ENCODE measurements at places on chromosomes 3 and 15.

- DNase-seq: no peak
Observed at GRCh38 chr15:99366013-99366412, 114.7 kb downstream of the LRRC28 start.

- no peak for DNase-seq
Observed at GRCh38 chr3:8555113-8555661, 53.6 kb downstream of the LMCD1 start.

- no peak for DNase-seq
Observed at GRCh38 chr3:99962703-99963102, 145.0 kb downstream of the CMSS1 start.

- no peak for DNase-seq
Observed at GRCh38 chr15:77461486-77461885, 40.8 kb downstream of the HMG20A start.

- no peak for DNase-seq
Observed at GRCh38 chr3:58661836-58662420, 4.6 kb downstream of the FAM3D start.

DNA sequence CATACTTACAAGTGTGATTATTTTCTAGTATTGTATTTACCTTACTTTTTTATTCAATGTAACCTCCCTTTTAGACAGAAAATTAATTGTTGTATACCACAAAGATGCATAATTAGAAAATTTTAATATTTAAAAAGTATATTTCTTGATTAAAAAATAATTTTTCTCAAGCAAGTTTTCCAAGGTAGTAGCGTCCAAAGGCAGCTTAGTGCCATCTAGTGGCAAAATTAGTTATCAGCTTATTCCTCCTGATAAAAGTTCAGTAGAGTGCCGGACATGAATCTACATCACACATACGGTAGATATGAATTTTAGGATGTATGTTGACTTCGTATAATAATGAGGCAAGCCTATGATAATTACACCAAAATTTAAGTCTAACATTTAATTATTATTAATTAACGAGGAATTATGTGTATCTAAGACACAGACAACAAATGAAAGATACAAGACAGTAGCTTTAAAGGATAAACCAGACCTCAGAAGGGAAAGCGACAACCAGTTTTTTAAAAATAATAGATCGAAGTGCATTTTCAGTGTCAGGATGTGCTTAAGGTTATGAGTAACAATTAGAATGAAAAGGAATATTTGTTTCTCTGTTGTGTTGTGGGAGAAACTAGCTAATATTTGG lies 405.9 kb downstream of the ROBO1 start:
- DNase-seq: no peak

DNA sequence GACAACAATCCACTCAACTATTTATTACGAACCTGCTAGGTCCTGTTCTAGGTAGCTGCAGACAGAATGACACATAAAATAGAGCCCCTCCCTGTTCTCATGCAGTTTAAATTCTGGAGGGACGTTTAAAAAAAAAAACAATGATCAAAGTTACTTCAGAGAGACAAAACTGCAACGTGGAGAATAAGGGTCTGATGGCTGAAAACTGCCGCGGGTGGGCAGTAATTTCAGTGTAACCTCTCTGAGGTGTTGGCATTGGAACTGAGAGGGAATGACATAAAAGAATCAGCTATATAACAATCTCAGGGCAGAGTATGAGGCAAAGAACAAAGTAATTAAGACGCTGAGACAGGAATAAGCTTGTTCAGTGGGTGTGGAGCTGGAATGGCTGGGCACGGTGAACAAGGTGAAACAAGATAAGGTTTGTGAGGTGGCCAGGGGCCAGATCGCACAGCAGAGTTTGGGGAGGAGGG lies 19.5 kb downstream of the TBL1XR1 start:
- DNase-seq: no peak

DNA sequence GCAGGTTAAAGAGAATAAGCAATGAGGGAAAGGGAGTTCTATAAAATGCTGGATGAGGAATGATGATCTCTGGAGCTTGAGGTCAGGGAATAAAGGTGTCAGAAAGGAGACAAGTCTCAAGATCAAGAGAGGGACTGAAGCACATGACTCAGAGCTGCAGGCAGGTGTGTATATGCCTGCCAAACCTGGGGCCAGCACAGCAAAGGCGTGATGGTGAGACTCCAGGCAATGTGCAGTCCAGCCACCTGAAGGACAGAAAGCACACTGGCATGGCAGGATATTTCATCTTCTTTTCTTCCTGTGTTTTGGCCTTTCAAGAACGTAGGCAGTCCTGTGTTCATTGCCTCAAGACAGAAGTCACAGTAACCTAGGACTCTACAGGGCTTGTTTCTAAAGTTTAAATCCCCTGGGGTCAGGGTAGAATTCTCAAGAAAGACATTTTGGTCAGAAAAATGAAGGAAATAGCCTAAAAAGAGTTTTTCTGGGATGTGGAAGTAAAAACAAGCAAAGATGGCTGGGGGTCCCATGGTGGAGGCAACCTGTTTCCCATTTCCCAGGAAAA lies 55.5 kb upstream of the TOPAZ1 start:
- no peak for DNase-seq

GRCh38 chr15:29988701-29989100 lies 94.1 kb upstream of the GOLGA8J start:
- DNase-seq: no peak

DNA sequence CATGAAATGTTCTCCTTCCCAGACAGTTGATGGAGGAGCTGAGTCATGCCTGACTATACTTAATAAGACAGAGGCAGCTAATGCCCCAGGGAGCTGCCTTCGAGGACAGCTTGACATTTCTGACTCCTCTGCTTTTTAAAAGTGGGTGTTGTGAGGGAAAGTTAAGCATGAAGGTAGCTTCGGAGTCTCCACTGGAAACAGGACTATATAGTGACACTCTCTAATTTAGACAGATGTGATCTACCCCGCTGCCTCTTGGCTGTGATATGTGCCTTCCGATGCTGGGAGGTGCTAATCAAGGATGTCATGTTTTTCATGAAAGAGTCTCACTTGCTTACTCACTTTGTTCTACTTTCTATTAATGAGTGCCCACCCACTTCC lies 72.7 kb downstream of the IL1RAP start:
- peak; percentile 18 for DNase-seq

DNA sequence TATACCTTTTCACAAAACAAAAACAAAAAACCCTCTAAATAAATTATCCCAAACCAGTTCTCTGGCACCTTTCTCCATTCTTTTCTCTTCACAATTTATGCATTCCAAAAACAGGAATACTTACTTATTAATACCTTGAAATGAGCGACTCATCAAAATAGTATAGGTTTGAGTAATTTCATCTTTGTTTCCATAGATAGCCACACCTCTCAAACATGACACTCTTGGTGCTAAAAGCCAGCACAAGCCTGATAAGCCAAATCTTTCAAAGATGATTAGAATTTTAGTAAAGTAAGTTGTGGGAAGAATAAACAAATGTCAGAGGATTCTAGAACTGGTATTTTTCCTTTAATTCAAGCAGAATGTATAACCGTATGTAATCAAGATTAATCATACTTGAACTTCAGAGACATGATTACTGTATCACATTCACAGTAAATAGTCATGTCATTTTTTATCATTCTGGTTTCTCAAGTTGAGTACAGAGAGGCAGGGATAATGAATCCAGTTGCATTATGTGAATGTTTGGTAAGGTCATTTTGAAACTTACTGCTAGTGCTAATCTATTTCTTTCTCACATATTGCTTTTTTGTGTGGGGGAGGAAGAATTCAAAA lies 12.1 kb upstream of the WDR5B start:
- DNase-seq: no peak

- no peak for DNase-seq
Observed at GRCh38 chr3:186902154-186902553, 28.2 kb upstream of the ST6GAL1 start.

DNA sequence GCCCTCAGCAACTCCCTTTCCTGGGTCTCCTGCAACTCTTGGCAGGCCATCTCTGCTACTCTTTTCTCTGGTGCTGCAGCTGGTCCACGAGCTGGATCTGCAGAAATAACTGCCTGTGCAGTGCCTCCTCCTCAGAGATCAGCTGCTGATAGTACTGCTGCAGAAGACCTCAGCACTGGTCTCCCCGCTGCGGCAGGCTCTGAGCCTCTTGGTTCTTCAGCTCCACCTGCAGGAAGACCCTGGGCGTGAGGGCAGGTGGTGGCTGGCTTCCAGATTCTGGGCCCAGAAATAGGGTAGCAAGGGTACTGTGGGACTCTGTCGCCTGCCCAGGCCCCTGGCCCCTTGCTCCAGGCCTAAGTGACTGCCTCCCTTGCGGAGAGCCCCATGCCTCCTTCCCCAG lies 79.7 kb upstream of the C2CD4B start:
- no peak for DNase-seq

GRCh38 chr15:89319678-89320077 lies 14.9 kb downstream of the POLG start:
- DNase-seq: no peak

DNA sequence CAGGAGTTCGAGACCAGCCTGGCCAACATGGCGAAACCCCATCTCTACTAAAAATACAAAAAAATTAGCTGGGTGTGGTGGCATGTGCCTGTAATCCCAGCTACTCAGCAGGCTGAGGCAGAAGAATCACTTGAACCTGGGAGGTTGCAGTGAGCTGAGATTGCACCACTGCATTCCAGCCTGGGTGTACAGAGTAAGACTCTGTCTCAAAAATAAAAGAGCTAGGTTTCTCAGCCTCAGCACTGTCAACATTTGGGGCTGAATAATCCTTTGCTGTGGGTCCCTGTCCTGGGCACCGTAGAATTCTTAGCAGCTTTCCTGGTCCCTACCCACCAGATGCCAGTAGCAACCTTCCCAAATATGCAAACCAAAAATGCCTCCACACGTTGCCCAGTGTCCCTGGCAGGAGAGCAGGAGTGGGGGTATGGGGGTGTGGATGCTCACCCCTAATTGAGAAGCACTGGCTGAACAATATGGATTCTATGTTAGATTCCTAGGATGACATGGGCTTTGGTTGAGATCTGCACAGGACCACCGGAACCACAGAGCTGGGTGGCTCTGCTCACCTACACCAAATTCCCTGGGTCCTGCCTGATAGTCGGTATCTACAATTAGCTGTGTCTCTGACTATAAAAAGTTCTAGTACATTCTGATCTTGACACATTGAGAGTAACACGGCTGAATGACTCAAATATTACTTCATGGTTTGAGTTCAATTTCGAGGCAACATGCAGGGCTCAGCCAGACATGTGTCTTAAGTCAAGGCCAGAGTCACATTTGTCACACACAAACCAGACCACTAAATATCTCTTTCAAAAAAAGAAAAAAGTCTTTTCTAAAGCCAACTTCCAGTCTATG lies 577.0 kb upstream of the MDFIC2 start:
- DNase-seq: no peak

DNA sequence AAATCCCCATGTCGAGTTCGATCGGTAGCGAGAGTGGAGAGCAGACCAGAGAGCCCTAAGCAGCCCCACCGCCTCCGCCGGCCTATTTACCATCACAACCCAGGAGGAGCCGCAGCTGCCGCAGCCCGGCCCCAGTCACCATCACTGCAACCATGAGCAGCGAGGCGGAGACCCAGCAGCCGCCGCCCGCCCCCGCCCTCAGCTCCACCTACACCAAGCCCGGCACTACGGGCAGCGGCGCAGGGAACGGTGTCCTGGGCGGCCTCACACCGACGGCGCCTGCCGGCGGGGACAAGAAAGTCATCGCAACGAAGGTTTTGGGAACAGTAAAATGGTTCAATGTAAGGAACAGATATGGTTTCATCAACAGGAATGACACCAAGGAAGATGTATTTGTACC lies 89.5 kb upstream of the TPM1 start:
- DNase-seq: no peak

- DNase-seq: no peak
Observed at GRCh38 chr3:194906970-194907629, 221.4 kb downstream of the FAM43A start.

GRCh38 chr3:184117636-184118035 lies 17.5 kb upstream of the EIF2B5 start:
- no peak for DNase-seq

- DNase-seq: no peak
Observed at GRCh38 chr3:31341130-31341529, 191.6 kb upstream of the STT3B start.

DNA sequence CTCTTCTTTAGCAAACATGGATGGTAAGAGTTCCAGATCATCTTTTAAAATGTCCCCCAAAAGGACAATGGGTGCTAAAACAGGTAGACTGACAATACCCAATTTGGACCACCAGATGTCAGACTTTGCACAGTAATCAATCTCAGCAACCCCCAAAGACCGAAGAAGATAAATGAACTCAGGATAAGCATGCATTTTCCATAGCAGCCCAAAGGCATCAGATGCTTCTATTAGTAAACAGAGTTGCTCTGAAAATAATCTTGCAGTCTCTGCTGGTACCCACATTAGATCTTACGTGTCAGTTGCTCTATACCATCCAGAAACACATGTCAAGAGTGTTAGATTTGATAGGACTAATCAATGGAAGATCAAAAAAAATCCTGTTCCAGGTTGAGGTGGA lies 20.6 kb downstream of the MYH15 start:
- peak; percentile 36 for DNase-seq

DNA sequence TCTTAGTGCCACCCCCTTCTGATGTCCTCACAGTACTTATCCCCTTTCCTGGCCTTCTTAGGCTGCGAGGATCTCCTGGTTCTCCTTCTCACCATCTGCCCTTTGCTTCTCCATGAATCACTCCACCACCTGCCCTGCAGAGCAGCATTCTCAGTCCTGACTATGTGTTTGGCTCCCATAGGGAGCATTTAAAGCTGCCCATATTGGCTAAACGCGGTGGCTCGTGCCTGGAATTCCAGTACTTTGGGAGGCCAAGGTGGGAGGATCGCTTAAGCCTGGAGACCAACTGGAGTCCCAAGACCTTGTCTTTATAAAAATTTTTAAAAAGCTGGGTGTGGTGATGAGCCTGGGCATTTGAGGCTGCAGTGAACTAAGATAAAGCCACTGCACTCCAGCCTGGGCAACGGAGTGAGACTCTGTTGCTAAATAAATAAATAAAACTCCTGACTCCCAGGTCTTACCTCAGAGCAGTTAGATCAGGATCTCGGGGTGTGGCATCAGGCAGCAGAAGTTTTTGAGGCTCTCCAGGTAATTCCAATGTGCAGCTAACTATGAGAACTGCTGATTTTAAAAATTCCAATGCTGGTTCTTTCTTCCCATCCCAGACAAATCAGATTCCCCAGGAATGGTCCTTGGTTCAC lies 36.2 kb upstream of the TLE3 start:
- no peak for DNase-seq

DNA sequence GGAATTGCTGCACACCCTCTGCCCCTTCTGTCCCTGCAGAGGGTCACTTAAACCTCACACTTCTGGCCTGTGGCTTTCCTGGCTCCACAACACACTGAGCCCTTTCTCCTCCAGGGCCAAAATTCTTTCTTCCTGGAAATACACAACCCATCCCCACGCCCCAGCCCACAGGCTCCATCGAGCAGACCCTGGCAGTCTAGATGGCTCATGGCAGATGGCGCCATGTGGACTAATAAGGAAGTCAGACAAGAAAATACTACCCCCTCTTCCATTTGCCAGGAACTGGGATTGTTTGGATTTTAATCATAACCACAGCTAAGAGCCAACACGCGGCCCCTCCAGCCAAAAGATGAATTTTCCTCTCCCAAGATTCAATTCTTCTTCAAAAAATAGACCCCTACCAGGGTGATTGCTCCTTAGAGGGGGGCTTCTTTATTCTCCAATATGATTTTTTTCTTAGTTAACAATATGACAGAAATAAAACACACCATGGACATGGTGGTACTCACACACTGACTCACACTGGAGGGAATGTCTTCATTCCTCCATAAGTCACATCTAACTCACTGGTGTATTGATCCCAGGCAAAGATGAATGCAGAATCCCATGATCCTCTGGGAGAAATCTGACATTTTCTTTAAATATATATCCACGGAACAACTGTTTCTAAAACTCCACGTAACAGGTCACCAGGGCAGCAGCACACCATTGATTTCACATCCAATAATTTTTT lies 111.5 kb downstream of the NTRK3 start:
- no peak for DNase-seq

GRCh38 chr15:38012894-38013293 lies 78.5 kb downstream of the TMCO5A start:
- DNase-seq: no peak

Measured in stimulated activated CD4-positive, alpha-beta T cell treated with anti-CD3 and anti-CD28 coated beads, Interleukin-1b, Interleukin-23, amount 100 ng/mL, for 4 hours (primary cell).